ENCODE measurements at places on chromosomes 16 and 17. TPM values are rescaled to one million over a fixed set of nuclear protein-coding genes. Genes with fewer than 3 reads are reported as not detected.

KLHDC4 gene
- total RNA-seq: 17.8 TPM

AOC2 gene
- 0.32 TPM for total RNA-seq

CCL4 gene
- not detected for total RNA-seq

GCGR gene
- not detected for total RNA-seq

HBZ gene
- total RNA-seq: not detected

PRCD gene
- total RNA-seq: 11.2 TPM

CCL1 gene
- not detected for total RNA-seq

KRTAP4-1 gene
- total RNA-seq: not detected

MMP28 gene
- total RNA-seq: 1.4 TPM

C16orf92 gene
- not detected for total RNA-seq

TRIM72 gene
- under 0.01 TPM for total RNA-seq

TXNL4B gene
- 7.7 TPM for total RNA-seq

TRPV2 gene
- total RNA-seq: 63.0 TPM

ZFPM1 gene
- total RNA-seq: 1.9 TPM
